ENCODE measurements at places on chromosomes 7 and 10. TPM values are rescaled to one million over a fixed set of nuclear protein-coding genes. Genes with fewer than 3 reads are reported as not detected.

- no peak for DNase-seq
These were observed 4.0 kb downstream of the EFCAB10 start for GRCh38 chr7:105577251-105577650.

GRCh38 chr7:69309601-69310000, 288.7 kb upstream of the AUTS2 start:
- no peak for DNase-seq

DNA sequence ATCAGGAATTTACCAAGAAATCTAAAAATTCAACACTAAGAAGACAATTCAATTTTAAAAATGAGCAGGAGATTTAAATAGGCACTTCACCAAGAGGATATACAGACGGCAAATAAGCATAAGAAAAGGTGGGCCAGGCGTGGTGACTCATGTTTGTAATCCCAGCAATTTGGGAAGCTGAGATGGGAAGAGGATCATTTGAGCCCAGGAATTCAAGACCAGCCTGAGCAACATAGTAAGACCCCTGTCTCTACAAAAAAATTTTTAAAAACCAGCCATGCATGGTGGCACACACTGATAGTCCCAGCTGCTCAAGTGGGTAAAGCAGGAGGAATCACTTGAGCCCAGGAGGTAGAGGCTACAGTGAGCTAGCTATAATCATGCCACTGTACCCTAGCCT, 3.5 kb upstream of the AKR1D1 start:
- no peak for DNase-seq

- no peak for DNase-seq
These were observed 158.9 kb downstream of the RTKN2 start for GRCh38 chr10:62109587-62110293.

GRCh38 chr10:128062881-128063563, 63.2 kb downstream of the MKI67 start:
- no peak for DNase-seq

The HMX2 gene
- total RNA-seq, result 0.25 TPM

The GPR15LG gene
- total RNA-seq, result 467 TPM

DNA sequence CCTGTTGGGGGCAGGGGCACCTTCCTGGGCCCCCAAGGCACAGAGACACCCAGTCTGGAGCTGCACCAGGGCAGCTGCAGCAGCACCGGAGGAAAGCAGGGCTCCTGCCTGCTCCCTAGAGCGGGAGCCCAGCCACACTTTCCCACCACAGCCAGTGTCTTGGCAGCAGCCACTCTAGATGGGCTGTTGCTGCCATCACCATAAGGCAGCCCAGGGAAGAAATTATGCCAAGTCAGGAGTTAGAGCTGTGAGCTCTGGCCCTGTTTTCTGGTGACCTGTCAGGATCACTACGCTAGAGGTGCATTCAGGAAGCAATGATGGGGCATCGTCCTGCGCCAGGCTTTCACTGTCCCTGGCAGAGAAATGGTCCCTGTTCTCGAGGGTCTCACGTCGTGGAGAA, 38.0 kb upstream of the ZNRF2 start:
- DNase-seq, result no peak

The EPO gene
- total RNA-seq, result not detected

GRCh38 chr10:100647928-100648327, 97.5 kb upstream of the PAX2 start:
- peak; percentile 6 for DNase-seq

DNA sequence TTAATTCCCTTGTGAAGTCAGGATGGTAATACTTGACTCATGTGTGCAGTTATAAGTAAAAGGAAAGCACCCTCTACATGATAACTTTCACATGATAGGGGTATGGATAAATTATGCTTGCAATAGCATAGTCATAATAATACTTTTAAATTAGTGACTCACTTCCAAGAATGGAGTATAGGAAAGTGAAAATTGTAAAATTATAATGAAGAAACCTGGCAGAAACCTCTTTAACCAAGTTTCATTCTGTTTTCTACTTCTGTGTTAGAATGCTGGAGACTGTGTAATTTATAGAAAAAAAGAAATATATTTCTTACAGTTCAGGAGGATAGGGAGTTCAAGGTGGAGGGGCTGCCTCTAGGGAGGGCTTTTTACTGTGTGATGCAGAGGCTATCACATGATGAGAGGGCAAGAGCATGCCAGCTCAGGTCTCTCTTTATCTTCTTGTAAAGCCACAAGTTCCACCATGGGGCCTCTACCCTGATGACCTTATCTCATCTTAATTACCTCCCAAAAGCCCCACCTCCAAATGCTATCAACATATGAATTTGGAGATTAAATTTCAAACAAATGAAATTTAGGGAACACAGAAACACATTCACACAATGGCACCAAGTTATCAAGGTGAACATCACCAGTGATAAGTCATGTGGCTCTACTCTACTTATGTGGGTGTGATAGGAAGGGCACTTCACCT, 43.2 kb downstream of the HDAC9 start:
- no peak for DNase-seq

- DNase-seq, result no peak
These were observed 112.2 kb upstream of the GALNT17 start for GRCh38 chr7:71019706-71020105.

DNA sequence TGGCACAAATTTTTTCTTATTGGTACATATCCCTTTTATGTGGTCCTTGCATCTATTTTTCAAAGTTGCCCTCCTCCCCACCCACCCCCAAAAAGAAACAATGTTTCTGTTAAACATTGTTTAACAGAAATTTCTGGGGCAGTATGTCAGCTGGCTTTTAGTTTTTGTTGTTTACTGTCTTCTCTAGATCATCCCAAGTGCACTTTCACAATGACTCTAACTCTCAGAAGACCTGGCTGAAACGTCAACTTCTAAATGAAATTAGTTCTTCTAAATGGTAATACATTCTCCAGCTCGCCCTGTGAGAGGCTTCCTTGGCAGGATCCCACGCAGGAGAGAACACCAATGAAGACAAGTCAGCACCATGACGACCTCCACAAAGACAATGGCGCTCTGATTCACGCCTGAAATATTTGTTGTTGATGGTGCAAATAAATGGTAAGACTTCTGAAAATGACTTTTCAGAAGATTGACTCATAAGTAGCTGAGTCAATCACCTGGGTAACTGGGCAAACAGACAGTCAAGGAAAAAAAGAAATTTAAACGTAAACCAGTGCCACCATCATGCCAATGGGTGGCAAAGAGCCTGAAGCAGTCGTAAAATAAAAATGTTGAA, 293.7 kb downstream of the FZD1 start:
- no peak for DNase-seq

- no peak for DNase-seq
These were observed 385.4 kb upstream of the LRGUK start for GRCh38 chr7:133741703-133742102.

GRCh38 chr7:149690688-149691446, 82.5 kb downstream of the ZNF467 start:
- DNase-seq, result no peak

DNA sequence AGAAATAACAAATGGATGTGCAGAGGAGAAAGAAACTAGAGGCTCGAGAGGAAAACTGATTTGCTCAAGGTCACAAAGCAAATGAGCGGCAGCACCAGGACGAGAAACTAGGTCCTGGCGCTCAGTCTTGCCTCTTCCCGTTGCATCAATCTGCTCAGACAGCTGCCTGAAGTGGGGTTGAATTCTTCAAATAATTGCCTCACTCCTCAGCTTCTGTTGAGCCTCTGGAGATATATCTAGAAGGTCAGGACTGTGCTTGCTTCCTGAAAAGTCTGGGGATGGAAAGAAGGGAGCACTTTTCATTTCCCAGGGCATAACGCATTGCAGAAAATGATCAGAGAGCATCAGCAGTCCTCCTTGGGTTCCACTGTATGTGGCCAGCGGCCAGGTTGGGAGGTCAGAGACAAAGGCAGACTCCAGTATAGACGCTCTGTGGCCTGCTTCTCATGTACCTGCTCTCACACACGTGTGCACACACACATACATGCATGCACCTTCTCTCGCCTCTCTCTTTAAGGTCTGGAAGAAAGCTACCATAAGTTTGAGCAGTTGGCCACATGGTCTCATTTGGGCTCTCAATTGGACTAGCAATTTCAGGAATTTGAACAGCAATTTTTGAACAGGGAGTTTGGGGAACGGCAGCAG, 83.7 kb upstream of the DUSP5 start:
- DNase-seq, result no peak

- no peak for DNase-seq
These were observed 154.1 kb upstream of the ADO start for GRCh38 chr10:62650411-62650810.

The CRHR2 gene
- total RNA-seq, result not detected

DNA sequence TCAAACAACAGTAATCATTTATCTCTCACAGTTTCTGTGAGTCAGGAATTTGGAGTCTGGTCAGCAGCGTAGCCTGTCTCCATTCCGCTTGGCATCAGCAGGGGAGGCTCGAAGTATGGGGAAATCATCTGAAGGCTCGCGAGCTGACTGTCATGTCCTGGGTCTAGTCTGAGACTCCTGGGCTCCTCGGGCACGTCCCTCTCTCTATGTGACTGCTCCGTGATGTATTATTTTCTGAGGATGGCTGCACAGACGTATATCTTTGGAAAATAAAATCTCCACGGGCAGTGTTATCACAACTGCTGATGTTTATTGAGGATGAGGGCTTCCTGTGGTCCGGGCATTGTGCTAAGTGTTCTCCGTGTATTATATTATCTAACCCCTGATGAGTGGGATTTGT, 23.3 kb upstream of the PCGF5 start:
- no peak for DNase-seq

DNA sequence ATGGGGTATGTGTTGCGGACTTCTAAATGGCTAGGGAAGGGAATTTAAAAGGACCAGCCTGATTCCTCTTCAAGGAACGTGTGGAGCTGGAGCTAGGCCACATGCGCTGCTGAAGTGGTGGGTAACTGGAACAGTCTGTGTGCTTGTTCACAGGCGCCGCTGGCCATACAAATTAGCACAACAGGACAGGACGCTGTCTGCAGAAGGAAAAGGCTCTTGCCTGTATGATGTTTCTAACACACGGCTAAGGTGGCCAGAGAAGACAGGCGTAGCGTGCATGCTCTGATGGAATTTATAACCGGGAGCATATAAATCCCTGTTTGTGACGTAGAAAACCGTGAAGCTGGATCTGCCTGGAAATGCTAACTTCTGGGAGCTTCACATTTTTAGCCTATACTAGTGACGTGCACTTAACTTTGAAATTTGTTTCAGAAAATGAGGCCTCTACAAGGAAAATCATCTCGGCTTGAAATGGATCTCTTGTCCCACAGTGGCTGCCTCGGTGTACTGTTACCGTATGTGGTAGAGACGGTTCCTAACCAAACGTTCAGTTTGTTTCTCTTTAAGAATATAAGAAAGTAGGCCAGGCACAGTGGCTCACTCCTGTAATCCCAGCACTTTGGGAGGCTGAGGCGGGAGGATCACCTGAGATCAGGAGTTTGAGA, 569.4 kb downstream of the PTPRN2 start:
- no peak for DNase-seq

The UNCX gene
- total RNA-seq, result not detected

The OR9A2 gene
- not detected for total RNA-seq

DNA sequence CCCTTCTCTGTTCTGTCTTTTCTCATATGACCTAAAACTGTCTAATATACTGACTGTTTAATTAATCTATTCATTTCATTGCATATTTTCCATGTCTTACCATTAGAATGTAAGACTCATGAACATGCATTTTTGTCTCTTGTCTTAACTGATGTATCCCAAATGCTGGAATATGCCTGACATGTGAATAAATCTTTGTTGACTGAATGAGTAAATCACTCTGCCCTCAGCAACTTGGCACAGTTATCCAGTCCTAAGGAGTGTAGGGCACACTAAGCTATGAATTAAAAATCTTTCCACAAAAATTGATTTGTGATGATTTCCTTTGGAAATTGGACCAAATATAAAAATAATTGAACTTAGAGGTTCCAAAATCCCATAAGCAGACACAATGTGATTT, 111.3 kb downstream of the ETV1 start:
- DNase-seq, result no peak

- no peak for DNase-seq
These were observed 127.8 kb downstream of the EBF3 start for GRCh38 chr10:129836253-129836652.

The ARMC3 gene
- total RNA-seq, result not detected

The UPK3BL2 gene
- total RNA-seq, result 23.9 TPM

The SPDYE2 gene
- total RNA-seq, result not detected

GRCh38 chr7:43076606-43077005, 35.8 kb upstream of the HECW1 start:
- DNase-seq, result no peak

The DMTF1 gene
- total RNA-seq, result 94.5 TPM

DNA sequence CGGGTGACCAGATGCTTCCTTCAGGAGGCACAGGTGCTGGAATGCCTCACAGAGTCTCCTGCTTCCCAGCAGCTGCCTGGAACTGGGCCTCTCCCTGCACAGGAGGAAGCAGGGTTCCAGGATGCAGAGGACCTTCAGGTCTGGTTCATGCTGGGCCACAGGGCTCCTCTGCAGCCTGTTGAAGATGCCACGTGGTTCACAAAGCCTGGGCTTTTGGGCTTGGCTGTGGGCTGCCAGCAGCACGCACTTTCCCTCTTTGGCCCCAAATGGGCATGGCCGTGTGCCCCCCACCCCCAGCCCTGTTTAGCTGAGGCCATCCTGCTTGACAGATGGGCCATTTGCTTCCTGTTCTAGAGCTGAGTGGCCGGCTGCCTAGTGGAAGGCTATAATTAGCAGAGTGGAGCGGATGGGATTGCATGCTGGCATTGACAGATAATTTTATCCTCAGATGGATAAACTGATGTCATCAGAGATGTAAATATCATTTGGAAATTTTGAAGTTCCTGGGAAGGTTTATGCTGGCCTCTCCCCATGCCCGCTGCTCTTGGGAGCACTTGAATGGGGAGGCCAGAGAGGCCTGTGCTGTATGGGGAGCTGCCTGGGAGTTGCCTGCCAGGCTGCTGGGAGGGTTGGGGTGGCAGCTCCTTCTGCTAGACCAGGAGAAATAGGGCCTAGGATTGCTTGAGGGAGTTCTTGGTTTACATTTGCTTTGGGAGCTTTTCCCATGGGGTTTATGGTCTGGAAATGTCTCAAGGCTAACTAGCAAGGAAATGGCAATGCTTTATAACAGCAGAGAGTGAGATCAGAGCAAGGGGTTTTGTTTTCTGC, 28.2 kb downstream of the TSPAN15 start:
- no peak for DNase-seq

The SVOPL gene
- 2.9 TPM for total RNA-seq

GRCh38 chr7:128815289-128815942, 14.8 kb upstream of the FLNC start:
- DNase-seq, result no peak

The MYOZ1 gene
- total RNA-seq, result not detected

Measured in mucosa of descending colon (tissue), 3 donors.